ENCODE measurements at places on chromosomes 2 and 18.

GRCh38 chr2:85861180-85861579 lies 27.6 kb downstream of the ST3GAL5 start:
- DNase-seq, result no peak

GRCh38 chr18:49013291-49013691 lies 62.5 kb upstream of the SMAD7 start:
- no peak for DNase-seq

DNA sequence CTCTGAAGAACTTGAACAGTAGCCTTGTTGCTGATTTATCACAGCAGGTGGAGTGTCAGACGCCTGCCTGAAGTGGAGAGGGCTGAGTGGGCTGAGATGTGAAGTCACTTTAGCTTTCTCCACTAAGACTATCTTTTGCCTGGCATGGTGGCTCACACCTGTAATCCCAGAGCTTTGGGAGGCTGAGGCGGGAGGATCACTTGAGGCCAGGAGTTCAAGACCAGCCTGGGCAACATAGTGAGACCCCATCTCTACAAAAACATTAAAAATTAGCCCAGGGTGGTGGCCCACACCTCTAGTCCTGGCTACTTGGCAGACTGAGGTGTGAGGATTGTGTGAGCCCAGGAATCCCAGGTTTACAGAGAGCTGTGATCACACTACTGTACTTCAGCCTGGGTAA lies 60.6 kb upstream of the TTC39C start:
- no peak for DNase-seq

GRCh38 chr2:41966431-41966893 lies 81.4 kb upstream of the PKDCC start:
- DNase-seq, result no peak

- no peak for DNase-seq
Observed at GRCh38 chr2:159863526-159864160, 65.6 kb upstream of the CD302 start.

- peak; percentile 20 for DNase-seq
Observed at GRCh38 chr2:237955640-237956401, 11.0 kb upstream of the UBE2F start.

DNA sequence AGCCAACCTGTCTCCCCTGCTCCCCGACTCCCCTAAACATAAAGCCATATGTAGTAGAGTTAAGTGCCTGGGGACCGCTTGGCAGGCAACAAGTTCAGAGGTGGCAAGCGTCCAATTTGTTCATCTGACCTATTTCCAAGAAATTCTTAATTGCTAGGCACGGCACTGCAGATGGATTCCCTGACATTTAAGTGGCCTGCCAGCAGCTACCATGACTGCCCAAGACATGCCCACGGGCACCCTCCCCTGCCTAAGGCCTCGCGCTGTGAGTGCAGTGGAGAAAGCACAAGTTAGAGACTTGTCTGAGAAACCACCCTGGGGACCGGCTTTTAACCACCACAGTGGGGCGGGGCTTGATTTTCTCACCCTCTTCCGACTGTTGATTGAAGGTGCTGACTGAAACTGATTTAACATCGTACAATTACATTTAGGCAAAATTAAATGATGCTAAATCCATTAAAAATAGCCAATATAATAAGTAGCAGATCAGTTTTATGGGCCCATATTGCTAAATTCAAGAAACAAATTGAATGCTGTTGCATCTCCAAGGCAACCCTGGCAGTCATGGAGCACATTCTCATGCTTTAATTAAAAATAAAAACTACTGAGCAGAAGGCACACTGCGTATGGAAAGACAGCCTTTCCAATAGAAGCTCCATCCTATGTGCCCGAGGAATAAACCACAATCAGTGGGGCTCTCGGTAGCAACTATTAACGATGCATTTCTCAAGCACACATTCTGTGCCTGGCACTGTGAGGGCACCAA lies 163.6 kb upstream of the ACAA2 start:
- DNase-seq, result no peak

DNA sequence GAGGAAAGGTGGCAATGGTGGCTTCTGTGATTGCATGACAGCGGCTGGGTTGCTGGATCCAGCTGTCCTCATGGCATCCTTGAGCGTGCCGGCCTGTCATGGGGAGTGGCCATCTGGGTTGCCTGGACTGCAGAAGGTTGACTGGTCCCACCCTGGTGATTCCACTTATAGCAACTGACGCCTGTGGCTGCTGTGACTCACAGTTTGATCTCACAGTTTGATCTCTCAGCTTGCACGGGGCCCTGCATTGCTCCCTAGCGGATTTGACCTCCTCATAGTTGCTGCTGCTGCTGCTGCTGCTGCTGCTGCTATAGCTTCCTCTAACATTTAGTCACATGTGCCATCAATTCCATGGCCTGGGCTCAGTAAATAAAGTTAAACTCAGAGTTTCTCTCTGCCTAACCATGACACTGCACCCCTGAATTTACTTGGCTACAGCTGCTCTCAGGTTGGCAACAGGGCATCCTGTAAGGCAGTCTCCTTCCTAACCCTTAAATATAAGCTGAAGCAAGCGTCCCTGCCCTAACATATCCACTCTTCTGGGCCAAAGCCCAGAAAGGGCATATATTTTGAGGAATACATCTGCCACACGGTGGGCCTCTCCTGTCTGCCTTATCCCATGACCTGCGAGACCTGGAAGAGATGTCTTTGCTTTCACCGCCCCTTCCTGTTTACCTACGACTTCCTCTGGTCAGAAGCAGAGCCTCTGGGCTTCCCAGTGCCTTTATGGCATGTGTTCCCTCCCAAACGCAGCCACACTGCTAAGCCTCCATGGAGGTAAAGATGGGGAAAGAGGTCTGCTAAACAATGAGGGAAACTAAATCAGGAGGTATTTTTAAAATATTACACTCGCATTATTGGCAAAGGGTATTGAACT lies 37.8 kb upstream of the CCDC150 start:
- DNase-seq, result no peak

DNA sequence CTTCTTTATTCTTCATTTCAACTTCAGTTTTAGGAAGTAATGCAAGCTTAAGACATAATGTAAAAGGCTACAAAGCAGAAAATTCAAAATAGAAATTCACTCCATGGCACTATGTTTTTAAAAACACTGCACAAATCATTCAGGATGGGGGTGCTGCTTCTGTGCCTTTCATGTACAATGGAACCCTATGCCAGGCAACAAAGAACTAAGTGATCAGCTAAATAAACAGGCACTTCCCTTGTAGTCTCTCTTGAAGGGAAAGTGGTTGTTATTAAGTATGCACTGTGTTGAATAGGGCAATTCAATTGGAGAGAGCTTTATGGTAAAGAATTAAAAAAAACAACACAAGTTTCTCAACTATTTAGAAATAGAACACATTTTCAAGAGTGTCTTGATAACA lies 10.9 kb upstream of the ERBB4 start:
- DNase-seq, result no peak

- DNase-seq, result no peak
Observed at GRCh38 chr2:8438996-8439395, 242.9 kb upstream of the ID2 start.

GRCh38 chr2:189676471-189676870 lies 2.0 kb downstream of the ANKAR start:
- DNase-seq, result no peak

DNA sequence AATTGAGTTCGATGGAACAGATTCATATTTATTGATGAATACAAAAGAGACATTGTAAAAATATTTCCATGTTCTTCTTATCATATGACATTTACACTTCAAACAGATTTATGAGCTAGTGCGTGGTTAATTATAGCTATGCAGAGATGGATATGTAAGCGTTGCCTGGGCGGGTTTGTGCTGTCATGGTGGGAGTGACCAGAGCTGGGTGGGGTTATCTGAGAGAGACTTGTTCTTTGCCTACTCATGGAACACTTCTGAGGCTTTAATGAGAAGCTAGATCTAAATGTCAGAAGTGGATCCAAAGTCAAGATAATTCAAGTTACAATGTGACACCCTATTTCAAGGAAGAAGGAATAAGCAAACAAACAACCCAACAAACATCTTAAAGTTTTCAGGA lies 162.3 kb upstream of the ZEB2 start:
- DNase-seq, result no peak

DNA sequence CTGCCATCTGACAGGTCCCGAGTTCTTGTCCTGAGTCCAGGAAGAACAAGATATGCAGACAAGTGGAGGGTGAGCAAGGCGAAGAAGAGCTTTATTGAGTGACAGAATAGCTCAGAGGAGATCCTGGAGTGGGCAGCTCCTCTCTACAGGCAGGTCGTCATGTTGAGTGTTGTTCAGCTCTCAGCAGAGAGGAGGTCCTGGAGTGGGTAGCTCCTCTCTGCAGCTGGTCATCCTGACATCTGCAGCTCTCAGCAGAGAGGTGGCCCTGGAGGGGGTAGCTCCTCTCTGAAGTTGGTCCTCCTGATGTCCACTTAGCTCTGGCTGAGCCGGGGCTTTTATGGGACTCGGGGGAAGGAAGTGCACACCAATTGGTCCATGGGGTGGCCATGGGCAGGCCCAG lies 90.4 kb downstream of the ATAD2B start:
- DNase-seq, result no peak
